Gastroesophageal sphincter (tissue), 4 donors: ENCODE measurements at places on chromosomes 3 and 15. TPM values are rescaled to one million over a fixed set of nuclear protein-coding genes. Genes with fewer than 3 reads are reported as not detected.

DNA sequence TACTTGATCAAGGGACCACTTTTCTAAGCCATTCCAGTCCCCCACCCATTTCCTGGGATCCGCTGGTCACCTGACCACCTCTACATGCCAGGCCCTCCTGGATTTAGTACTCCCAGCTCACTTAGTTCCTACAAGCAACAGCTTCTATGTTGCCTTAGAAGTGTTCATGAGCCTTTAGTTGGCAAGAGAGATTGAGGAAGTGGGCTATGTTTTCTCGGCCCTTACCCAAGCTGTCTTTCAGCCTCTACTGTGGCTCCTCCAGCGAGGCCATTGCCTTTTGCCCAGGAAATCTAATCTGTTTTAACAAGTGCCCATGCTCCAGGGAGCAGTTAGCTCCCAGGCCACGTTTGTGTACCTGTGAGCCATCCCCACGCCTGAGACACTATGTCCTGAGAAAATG lies 4.5 kb upstream of the PRKAR2A start:
- no peak for ATAC-seq

- no peak for ATAC-seq
These were observed 8.4 kb upstream of the CRTAP start for GRCh38 chr3:33105341-33105948.

GRCh38 chr3:20336572-20336971 lies 150.6 kb upstream of the SGO1 start:
- ATAC-seq = no peak

GRCh38 chr3:127520993-127521392 lies 69.5 kb downstream of the TPRA1 start:
- ATAC-seq = no peak

- no peak for ATAC-seq
These were observed 106.0 kb downstream of the LRIG1 start for GRCh38 chr3:66394753-66395249.

DNA sequence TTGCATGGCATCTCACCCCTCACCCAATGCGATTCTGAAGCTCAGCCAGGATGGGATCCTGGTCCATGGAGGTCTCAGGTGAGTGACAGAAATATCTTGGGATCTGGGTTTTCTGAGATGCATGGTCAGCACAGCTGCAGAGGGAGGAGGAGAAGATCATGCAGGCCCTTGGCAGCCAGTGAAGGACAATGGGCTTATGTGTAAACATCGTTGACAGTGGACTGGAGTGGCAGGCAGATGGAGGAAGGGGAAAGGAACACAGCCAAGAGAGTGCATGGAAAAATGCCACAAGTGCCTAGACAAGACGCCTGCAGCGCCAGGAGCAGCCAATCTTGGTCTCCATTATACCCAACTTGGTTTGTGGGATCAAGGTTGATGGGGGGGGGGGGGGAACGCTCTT lies 347.9 kb downstream of the MCTP2 start:
- ATAC-seq = no peak

- no peak for ATAC-seq
These were observed 33.9 kb downstream of the PLA2G4D start for GRCh38 chr15:42060477-42060763.

PRSS50 gene
- not detected for total RNA-seq

LRRC31 gene
- total RNA-seq = 0.35 TPM

NECTIN3 gene
- 22.3 TPM for total RNA-seq
